ENCODE measurements at places on chromosomes 16 and 17.

- DNase-seq = no peak
Observed at GRCh38 chr16:19165101-19165500, 2.9 kb upstream of the SYT17 start.

DNA sequence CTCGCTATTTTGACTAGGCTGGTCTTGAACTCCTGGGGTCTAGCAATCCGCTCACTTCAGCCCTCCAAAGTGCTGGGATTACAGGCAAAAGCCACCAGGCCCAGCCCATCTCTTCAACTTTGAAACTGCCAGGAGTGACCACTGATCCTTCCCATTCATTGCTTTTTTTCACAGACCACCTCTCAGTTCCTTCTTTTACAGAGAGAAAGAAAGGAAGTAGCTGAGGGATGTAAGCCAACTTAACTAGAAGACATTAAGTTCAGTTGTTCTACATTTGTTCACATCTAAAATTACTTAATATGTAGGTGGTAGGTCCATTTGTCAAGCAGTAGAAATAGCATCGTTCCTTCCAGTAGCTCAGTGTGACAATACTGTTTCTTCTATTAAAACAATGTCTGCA lies 219.8 kb downstream of the STX8 start:
- DNase-seq = no peak

DNA sequence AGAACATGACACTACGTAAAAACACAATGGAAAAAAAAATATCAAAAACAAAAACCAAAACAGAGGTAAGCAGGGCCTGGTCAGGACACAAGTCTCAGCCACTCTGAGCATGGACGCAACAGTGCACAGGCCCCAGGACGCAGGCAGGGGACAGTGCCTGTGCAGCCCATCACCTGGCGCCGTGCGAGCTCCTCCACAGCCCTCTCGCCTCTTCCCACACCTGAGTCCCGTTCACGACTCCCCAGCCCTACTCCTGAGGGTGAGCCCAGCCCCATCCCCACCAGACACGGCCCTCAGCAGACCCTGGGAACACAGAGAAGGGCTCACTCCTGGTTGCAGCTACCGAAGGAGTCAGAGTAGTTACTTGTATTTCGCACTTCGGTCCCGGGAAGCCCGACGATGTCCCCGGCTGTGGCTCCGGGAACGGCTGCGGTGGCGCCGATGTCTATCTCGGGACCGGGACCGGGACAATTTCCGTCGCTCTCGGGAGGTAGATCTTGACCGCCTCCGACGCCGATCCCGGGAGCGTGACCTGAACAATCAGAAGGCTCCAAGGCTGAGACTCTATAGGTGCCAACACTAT lies 9.4 kb downstream of the HBQ1 start:
- no peak for DNase-seq

DNA sequence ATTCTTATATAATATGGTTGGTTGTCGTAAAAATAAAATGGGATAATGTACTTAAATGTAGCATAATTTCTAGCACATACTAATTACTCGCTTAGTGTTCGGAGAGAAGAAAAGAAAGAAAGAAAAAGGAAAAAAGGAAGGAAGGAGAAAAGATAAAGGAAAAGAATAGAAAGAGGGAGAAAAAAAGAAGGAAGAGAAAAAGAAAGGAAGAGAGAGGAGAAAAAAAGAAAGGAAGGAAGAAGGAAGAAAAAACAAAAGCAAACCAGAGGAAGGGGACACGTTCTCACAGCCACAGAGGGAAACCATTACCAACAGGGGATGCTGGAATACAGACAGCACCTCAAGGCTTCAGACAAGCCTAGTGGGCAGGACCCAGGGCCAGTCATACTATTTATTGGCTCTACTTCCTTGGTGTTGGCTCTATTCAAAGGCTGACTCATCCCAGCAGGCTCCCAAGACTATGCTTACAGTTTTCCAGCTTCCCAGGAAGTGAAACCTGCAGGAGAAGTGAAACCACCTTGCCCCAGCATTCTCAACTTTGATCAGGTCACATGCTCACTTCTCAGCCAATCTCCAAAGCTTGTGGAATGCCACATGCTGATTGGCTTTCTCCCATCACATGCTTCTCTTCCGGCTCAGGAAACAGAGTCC lies 273.5 kb upstream of the IRX5 start:
- DNase-seq = no peak

GRCh38 chr17:6429266-6429665 lies 5.7 kb downstream of the AIPL1 start:
- no peak for DNase-seq

GRCh38 chr16:456891-457483 lies 31.5 kb downstream of the RAB11FIP3 start:
- no peak for DNase-seq

GRCh38 chr16:53449816-53450517 lies 15.7 kb downstream of the RBL2 start:
- no peak for DNase-seq

- no peak for DNase-seq
Observed at GRCh38 chr16:78289844-78290277, 190.4 kb downstream of the WWOX start.

- DNase-seq = peak; percentile 60
Observed at GRCh38 chr16:9134739-9135138, 43.3 kb downstream of the HAPSTR1 start.

- DNase-seq = peak; percentile 41
Observed at GRCh38 chr17:4142107-4142900, 526 bp downstream of the ZZEF1 start.

DNA sequence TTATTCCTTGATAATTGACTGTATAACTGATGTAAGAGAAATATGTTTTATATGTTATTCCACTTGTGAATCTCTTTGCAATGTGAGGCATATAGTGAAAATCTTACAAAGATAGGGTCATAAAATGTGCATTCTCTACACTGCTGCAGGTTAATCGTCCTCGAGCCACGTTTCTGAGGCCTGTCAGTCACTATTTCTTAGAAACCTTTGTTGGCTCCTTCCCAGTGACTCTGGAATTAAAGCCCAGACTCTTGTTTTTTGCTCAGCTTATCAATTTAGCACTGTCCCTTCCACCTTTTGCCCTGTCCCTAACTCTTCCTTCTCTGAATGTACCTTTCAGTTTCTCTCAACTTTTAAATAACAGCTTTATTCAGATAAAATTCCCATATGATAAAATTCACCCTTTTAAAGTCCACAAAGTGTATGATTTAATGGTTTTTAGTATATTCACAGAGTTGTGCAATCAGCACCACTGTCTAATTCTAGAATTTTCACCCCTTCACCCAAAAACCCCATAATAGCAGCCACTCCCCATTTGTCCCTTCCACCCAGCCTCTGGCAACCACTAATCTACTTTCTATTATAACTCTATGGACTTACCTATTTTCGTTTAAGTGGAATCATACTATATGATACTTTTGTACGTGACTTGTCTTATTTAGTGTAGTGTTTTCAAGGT lies 8.6 kb downstream of the TNRC6A start:
- no peak for DNase-seq

GRCh38 chr17:42806249-42806648 lies 7.6 kb downstream of the CNTD1 start:
- no peak for DNase-seq

GRCh38 chr17:55859301-55859795 lies 108.5 kb downstream of the PCTP start:
- no peak for DNase-seq
